ENCODE measurements at places on chromosomes 12 and 14.

- no peak for DNase-seq
These were observed 39.8 kb downstream of the SPRING1 start for GRCh38 chr12:116698116-116698515.

DNA sequence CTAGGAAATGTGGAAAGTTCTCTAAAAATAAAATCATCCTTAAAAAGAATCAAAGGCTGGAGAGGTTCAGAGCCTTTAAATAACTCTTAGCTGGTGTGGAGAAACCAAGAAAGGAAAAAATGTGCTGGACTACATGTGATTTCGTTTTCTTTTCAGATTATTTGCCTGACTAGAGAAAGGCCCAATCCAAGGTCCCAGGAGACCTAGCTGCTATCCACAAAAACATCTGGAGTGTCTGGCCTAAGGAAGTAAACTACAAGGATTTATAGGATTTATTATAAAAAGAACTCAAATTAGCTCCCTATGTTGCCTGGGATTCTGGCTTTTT is 774 bp upstream of the TMEM30B start:
- no peak for DNase-seq

DNA sequence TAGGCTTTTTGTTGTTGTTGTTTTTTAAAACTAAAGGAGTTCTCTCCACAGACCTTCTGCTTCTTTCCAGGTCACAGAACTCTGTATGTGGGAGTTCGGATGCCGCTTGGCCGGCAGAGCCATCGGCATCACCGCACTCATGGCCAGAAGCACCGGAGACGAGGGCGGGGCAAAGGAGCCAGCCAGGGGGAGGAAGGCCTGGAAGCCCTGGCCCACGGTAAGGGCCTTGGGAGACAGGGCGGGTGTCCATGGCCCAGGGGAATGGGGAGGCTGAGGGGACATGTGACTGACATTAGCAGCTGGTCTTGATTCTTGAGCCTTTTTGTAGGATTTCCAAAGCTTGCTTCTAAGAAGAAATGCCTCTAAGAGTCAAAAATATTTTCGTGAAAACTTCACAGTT is 26.2 kb downstream of the SLC4A8 start:
- DNase-seq: no peak

- DNase-seq: no peak
These were observed 115.3 kb upstream of the CCND2 start for GRCh38 chr12:4158306-4158705.

- no peak for DNase-seq
These were observed 223.2 kb downstream of the ADGRD1 start for GRCh38 chr12:131176926-131177325.

DNA sequence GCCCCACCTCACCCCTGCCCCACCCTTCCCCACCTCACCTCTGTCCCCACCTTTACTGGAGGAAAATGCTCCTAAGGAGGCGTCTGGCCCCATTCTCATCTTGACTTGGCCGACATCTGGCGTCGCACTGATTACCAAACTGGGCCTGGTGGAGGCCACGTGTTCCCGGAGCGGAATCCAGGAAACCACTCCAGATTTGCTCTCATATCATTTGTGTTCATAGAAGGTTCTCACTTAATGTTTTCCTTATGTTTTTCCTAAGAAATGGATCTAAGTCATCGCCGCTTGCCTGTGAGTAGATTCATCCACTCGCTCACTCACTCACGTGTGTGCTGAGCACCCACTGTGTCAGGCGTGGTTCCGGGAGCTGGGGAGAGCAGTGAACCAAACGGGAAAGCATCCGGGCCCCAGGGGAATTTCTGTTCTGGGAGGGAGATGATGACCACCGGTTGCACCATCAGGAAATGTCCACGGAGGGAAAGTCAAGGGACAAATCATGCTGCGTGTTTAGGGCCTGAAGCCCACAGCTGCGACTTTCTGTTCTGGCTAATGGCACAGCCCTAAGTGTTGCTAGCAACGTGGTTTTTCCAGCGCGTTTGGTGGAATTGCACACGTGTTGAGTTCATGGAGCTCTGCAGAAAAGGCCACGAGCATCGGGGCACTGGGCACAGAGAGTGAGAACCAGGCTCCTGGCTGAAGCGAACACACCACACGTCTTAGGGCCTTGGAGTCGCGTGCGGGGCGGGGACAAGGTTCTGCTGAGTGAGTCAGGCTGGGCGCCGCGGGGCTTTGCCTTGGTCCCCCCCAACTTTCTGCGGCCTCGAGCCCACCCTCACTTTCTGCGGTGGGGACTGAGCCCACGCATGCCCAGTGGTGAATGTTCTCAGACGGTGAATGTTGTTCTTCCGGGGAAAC is 57.7 kb downstream of the ADGRD1 start:
- DNase-seq: no peak

- no peak for DNase-seq
These were observed 707.5 kb downstream of the GALC start for GRCh38 chr14:87285506-87285905.

DNA sequence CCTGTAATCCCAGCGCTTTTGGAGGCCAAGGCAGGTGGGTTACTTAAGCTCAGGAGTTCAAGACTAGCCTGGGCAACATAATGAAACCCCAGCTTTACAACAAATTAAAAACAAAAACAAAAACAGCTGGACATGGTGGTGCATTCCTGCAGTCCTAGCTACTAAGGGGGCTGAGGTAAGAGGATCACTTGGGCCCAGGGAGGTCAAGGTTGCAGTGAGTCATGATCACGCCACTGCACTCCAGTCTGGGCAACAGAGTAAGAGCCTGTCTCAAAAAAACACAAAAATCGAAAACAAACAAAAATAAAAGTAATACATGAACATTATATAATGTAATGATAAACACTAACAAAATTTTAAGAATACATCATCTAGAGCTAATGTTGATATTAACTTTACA is 46.2 kb upstream of the GRIP1 start:
- no peak for DNase-seq

DNA sequence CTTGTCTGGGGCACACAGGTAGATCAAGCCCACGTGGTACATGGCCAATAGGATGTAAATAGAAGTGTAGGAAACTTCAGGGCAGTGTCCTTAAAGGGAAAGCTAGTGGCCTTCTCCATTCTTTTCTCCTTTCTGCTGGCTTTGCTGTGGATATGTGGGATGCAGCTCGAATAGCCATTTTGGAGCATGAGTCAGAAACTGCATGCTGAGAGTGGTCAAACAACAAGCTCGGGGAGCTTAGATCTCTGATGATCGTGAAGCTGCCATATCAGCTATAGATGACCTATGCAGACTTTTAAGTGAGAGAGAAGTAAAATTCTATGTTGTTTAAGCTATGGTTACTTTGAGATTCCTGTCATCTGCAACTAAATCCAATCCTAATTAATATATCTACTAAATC is 241.3 kb upstream of the DAAM1 start:
- DNase-seq: no peak

DNA sequence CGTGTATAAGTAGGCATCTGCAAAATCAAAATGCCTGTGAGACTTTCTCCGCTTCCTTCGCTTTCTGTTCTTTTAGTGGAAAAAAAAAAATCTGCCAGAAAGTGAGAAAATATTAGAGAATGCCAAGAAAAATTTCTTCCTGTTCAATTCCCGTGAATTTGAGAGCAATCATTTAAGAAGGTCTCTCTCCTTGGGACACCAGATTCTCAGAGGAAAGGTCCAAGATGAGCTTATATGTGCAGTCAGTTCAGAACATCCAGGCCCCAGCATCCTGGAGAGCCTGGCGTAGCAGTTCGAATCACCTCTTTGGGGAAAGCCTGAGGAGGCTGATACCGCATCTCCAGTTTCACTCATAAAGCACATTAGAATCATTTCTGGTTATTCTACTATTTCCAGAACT is 912.8 kb downstream of the GALC start:
- DNase-seq: no peak

- DNase-seq: no peak
These were observed 53.2 kb downstream of the TESC start for GRCh38 chr12:117046011-117046369.

- no peak for DNase-seq
These were observed 36.3 kb downstream of the KNTC1 start for GRCh38 chr12:122563361-122563760.

DNA sequence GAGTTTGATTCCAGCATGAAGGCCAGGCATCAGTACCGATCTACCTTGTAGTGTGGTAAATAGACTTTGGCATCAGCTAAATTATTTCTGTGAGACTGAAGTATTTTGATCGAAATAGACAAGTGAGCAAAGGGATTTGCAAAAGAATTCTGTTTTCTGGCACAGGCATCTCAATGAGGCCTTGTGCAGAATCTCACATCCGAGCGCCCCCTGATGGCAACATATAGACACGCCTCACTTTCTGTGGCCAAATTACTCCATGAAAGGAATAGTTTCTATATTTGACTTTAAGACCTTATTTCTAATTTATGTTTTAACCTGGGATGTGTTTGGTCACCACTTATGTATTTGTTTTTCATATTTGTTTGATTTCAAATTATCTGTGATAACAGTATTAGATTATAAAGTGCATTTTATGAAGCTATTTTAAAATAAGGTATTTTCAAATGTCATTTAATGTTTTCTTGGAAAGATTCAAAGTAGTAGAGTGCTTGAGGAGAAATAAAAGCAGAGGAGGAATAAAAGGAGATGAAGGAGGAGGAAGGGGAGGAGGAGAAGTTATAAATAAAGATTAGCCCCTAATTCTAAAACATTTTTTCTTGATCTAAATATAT is 731.9 kb downstream of the NRXN3 start:
- DNase-seq: peak; percentile 34

DNA sequence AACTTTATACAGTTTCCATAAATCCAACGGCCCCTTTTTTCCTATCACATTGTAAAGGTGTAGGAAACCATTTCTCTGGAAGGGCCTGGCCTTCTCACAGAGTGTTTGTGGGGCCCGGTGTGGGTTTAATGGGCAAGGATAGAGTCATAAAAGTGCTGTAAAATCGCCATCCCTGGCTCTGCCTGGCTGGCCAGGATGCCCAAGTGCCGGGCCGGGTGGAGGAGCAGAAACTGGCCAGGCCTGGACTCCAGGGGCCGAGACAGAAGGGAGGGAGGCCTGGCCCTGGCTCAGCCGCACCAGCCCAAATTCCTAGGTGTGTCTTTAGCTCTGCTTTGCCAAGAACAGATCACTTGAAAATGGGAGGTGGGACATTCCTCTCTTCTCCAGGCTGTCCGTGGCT is 77.1 kb upstream of the DICER1 start:
- DNase-seq: no peak

GRCh38 chr12:1418144-1418543 is 176.2 kb downstream of the FBXL14 start:
- no peak for DNase-seq

Measured in A549 (cell line).